AG08396 (cell line): ENCODE measurements at places on chromosomes 6 and 20.

GRCh38 chr20:38685853-38686473, 38.3 kb upstream of the SLC32A1 start:
- DNase-seq: peak; percentile 64

DNA sequence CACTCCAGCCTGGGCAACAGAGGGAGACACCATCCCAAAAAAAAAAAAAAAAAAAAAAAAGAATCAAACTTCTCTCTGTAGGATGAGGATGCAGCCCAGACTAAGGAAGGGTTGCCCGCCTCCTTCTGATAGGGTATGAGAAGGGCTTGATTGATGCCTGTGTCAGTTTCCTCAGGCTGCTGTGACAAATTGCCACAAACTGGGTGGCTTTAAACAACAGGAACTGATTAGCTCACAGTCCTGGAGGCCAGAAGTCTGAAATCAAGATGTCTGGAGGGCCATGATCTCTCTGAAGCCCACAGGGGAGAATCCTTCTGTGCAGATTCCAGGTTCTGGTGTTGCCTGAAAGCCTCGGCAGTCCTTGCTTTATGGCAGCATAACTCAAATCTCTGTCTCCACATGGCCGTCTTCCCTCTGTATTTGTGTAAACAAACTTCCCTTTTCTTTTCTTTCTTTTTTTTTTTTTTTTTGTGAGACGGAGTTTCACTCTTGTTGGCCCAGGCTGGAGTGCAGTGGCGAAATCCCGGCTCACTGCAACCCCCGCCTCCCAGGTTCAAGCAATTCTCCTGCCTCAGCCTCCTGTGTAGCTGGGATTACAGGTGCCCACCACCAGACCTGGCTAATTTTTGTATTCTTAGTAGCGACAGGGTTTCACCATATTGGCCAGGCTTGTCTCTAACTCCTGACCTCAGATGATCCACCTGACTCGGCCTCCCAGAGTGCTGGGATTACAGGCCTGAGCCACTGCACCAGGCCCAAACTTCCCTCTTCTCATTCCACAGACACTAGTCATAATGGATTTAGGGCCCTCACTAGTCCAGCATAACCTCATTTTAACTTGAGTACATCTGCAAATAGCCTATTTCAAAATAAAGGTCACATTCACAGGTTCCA, 11.2 kb upstream of the CDK19 start:
- DNase-seq: no peak

- no peak for DNase-seq
Observed at GRCh38 chr6:139850512-139850911, 476.1 kb upstream of the CITED2 start.

DNA sequence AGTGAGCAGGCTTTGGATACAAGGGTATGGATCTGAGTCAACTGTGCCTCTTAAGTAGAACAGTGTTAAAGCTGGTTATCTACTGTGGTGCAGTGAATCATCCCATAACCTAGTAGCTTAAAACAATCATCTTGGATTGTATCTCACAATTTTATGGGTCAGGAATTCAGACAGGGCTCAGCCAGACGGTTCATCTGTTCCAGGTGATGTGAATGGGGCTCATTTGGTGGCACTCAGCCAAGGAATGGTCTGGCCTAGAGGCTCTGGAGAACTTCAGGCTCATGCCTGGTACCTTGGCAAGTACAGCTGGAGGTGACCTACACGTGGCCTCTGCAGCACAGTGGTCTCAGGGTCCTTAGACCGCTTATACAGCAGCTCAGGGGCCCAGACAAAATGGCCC, 11.2 kb upstream of the CDH4 start:
- DNase-seq: no peak

GRCh38 chr20:64216036-64216435, 39.5 kb upstream of the PCMTD2 start:
- DNase-seq: no peak
